Erythroblast (primary cell): ENCODE measurements at places on chromosomes 16 and 17.
A peak's percentile ranks its signal among the peaks of the same experiment; 100 is the strongest.

DNA sequence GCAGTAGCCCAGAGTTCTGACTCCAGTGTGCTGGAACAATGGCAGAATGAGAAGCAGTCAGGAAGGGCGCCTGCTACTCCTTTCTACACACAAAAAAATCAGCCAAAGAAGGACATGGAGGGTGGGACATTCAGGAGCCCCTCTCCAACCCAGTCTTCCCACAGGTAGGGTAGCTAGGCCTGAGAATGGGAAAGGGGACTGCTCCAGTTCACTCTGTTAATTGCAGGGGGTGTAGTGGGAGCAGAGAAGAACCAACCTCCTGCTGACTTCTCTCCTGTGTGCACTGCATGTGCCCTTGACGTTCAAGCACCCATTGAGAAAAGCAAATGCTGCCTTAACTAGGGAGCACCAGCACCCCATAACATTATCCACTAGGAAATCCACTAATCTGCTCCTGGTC, 119.1 kb upstream of the IRX6 start:
- DNase-seq, result no peak

DNA sequence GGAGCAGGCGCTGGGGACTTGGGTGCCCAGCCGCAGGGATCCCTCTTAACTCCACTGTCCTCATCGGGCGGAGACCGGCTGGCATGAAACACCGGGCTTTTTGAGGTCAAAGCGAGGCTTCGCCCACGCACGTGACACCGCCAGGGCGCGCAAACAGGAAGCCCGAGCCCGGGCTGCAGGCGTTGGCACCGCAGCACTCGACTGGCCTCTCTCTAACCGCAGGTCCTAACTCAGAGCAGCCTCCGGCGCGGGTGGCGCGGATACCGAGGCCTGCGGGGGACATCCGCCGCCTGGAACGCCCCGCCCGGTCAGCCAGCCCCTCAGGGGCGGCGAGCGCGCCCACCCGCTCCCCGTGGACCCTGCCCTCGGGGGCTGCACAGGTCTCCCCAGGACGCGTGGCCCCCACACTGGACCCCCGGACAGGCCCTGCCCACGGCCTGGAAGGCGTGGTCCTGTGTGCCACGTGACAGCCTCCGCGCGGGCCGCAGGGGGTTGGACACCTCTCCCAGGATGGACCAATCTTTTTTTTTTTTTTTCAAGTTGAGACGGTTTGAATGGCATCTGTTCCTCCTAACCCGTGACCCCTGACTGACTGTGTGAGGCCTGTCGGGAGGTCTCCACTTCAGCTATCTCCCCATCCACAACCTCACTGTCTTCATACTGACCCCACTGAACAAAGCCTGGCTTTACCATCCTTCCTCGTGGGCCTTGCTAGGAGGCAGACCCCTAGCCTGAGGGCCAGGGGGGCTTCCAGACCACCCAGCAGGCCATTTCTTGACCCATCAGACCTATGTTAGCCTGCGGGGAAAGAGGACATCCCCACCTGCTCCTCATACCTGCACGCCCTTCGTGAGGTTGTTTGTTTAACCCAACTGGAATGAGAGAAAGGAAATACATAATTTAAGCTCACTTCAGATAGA, 8.4 kb upstream of the SLC47A2 start:
- DNase-seq, result no peak

- DNase-seq, result no peak
Observed at GRCh38 chr17:48363161-48363560, 66.9 kb downstream of the SKAP1 start.

- DNase-seq, result no peak
Observed at GRCh38 chr17:59387351-59388068, 56.1 kb downstream of the YPEL2 start.

- DNase-seq, result no peak
Observed at GRCh38 chr16:4081521-4082021, 34.7 kb downstream of the ADCY9 start.

DNA sequence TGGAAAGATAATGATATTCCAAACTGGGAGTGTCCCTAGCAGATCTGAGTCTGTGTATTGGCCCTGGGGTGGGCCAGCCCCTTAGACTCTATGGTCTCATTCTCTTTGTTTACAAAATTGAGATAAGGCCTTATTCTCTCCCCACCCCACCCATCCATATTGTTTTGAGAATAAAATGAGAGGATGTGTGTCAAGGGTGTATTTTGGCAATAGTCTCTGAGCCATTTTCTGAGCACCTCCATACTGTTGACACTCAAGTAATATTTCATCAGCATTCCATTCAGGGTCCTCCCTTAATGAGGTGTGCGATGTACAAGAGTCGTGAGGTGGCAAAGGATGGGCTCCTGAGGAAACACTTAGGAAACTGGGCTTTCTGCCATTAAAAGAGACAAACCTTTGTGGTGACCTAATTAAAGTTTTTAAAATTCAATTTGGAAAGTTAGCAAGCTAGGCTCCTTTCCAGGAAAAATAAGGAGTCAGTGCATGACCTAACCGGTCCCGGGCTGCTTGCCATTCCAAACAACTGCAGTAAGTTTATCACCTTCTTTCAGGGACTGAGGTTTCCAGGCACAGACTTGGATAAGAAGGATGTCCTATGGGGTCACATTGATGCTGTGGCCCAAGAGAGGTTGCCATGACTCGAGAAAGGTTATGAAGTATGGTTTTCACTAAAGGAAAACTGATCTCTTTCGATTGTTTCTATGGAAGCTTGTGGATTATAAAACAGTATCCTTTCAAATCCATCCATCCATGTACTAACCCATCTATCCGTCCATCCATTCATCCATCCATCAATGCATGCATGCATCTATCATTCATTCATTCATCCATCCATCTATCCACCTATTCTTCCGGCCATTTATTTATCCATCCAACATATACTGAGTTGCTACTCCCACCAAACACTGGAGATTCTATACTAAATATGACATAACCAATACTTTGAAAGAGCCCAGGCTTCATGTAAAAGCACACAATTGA, 443.3 kb downstream of the UTP18 start:
- DNase-seq, result no peak

DNA sequence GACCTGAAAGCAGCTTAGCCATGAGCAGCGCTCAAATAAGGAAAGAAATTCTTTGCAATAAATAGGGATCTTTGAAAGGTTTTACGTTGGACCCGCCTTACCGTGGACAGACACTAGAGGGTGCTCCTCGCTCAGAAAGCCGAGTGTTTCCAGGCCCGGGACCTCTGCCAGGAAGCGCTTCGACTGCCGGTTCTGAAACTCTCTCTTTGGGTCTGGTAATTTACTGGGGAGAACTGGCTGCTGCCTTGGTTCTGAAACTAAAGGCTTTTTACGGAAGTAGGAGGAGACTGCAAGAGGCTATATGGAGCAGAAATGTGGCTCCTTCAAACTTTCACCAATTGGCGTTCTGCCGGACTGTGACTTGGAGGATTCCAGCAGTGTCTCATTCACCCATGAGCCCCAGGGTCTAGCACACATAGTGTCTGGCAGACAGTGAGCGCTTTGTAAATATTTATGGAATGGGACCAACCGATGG, 45.6 kb upstream of the HOXB9 start:
- peak; percentile 82 for DNase-seq

GRCh38 chr16:83070416-83071209, 443.8 kb downstream of the CDH13 start:
- no peak for DNase-seq

- DNase-seq, result no peak
Observed at GRCh38 chr16:12300945-12301500, 324.5 kb downstream of the SNX29 start.

GRCh38 chr16:4110680-4111079, 5.6 kb downstream of the ADCY9 start:
- no peak for DNase-seq

GRCh38 chr16:72898216-72898825, 149.6 kb downstream of the ZFHX3 start:
- DNase-seq, result no peak

- DNase-seq, result peak; percentile 41
Observed at GRCh38 chr17:83119987-83120864, 40.8 kb downstream of the METRNL start.

GRCh38 chr17:44349553-44350070, 4.5 kb downstream of the GRN start:
- no peak for DNase-seq

DNA sequence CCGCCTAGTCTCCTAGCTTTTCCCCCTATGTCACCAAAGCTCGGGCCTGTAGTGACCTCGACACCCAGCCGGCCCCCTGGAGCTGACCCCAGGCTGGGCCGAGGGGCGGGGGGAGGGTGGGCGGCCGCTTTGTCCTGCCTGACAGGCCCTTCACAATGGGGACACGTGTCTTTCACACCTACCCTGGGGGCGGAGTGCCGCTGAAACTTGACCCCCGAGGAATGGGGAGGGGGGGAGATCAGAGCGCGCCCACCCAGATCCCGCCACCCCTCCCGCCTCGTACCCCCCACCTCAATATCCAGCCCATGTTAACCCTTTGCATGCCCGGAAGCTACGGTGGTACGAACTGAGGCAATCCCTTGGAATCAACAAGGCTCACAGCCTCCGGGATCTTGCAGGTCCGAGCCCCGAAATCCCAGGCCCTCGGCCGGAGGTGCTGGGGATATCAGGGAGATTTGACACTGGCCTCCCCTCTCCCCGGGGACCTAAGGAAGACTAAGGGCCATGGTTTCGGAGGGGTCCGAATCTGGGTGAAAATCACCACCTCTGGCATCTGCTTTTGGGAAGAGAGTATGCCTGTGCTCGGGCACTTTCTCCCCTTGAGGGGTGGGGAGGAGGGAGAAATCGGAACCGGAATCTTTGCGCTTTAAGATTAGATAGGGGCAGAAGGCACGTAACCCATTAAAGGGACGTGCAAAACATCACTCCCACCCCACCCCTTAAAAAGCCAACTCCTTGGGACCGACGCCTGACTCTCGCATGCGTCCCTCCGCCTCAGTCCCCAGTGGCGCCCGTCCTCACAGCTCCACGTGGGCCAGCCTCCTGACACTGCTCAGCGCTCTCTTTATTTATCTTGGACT, 2.6 kb downstream of the NOG start:
- DNase-seq, result no peak

- no peak for DNase-seq
Observed at GRCh38 chr17:41627316-41628072, 3.1 kb upstream of the KRT17 start.

GRCh38 chr17:888998-889441, 90.6 kb downstream of the NXN start:
- DNase-seq, result no peak

DNA sequence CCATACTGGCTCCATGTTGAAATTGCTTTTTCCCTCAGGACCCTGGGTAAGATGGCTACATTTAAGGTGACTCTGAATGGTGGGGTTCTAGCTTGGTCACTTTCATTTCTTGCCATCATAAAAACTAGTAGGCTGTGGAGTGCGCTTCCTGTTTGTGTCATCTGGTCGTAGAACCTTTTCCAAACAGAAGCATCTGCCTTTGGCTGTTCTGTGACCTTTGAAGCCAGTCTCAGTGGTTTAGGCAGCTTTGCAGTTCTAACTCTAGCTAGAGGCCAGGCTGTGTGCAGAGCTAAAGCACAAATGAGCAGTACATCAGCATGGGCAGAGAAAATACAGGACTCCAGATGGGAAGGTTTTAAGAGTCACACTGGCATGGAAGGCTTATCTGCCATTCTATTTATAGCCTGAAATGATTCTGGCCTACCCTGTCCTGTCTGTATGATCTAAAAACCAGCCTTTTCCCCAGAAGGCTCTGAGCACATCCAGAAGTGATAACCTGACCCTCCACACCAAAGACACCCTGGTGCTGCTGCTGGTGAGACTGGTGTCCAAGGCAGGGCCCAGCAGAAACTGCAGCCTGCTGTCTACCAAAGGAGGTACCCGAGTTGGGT, 8.6 kb downstream of the ESRP2 start:
- DNase-seq, result no peak

- DNase-seq, result peak; percentile 92
Observed at GRCh38 chr17:27602721-27603420, 28.1 kb upstream of the LGALS9 start.

GRCh38 chr17:51427856-51428255, 167.5 kb downstream of the UTP18 start:
- no peak for DNase-seq

DNA sequence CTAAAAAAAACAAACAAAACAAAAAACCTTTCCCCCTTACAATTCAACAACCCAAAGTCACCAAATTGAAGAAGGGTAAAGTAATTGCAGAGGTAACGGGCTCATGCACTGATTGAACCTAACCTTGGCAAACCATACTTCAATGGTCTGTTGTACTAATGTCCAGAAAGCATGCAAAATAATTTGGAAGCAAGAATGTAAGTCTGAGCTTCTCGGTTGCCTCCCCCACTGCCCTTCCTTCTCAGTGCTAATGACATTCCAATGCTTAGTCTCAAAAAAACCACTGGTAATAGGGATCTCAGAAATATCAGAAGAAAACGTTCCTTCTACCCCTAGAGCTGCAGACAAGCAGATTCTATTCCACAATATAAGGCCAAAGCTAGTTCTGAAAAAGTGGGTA, 15.8 kb downstream of the KRABD2 start:
- no peak for DNase-seq

DNA sequence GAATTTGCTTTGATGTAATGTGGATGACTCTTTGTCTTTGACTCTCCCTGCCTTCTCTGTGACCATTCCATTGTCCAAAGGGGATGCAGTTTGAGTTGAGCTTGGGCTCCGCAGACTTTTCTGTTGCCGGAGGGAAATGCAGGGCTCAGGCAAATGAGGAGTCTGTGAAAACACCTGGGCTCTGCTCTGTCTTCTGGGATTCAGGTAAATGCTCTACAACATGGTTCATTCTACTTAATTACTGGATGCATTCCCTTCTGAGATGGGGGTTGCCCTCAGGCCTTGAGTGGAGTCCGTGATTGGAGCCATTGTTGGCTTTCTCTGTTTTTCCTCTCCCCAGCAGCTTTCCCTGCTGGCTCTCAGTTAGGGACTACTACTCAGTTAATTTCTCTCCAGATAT, 26.4 kb upstream of the SPNS2 start:
- no peak for DNase-seq

- DNase-seq, result peak; percentile 94
Observed at GRCh38 chr16:85570735-85571562, 42.2 kb upstream of the GSE1 start.
